Fibroblast of villous mesenchyme (primary cell): ENCODE measurements at places on chromosomes 12 and 14. TPM values are rescaled to one million over a fixed set of nuclear protein-coding genes. Genes with fewer than 3 reads are reported as not detected.

Gene CLEC4A
- total RNA-seq = under 0.01 and 0.32 TPM in 2 replicates

DNA sequence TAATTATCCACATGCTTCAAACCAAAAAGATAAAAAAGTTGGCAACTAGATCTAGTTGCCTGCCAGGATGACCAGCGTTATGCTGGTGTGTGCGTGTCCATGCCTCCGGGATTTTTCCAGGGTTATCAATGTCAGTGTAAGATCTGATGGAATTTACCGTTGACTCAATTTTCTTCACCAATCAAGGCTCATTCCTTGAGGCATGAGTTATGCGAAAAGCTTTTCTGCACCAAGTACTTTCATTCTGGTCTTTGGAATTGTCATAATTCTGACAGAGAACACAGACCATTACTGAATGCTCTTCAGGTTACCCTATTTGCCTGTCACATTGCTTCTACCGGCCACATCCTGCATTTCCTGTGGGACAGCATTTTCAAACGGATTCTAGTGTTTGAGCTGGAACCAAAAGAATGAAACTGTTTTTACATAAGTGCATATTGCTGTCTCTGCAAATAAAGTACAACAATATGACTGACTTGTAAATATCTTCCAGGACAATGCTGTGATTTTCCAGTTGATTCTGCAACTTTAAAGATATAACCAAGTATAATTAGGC, 91.8 kb downstream of the DUSP16 start:
- DNase-seq = no peak

DNA sequence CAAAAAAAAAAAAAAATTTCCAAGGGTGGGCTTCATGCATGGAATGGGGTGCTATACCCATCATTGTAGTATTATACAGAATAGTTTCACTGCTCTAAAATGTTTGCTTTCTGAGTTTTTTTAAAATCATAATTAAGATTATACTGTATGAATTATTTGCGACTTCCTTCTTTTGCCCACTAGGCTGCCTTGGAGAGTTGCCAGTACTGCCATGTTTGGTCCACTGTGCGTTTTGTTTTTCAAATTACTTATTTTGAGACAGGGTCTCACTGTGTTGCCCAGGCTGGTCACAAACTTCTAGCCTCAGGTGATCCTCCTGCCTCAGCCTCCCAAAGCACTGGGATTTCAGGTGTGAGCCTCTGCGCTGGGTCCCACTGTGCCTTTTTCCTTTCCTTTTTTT, 19.9 kb downstream of the PLBD2 start:
- DNase-seq = no peak

Gene ESPL1
- total RNA-seq = 4.8 and 6.5 TPM in 2 replicates

Gene MYBPC1
- not detected in 2 replicates for total RNA-seq

GRCh38 chr14:91315844-91316267, 71.4 kb upstream of the GPR68 start:
- DNase-seq = no peak

DNA sequence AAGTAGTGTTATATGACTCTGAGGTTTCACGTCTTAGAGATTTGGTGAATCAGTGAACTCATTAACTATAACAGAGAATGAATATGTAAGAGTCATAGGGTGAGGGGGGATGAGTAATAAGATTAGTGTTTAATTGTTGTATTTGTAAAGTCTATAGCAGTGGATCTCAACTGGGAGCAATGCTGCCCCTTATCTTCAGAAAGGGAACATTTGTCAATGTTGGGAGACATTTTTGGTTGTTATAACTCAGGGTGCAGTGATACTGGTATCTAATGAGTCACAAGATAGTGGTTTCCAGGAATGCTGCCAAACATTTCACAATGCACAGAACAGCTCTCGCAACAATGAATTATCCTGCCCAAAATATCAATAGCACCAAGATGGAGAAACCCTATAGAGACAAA, 1193.7 kb downstream of the GALC start:
- DNase-seq = peak; percentile 75

GRCh38 chr12:85664429-85664828, 171.8 kb downstream of the RASSF9 start:
- no peak for DNase-seq

DNA sequence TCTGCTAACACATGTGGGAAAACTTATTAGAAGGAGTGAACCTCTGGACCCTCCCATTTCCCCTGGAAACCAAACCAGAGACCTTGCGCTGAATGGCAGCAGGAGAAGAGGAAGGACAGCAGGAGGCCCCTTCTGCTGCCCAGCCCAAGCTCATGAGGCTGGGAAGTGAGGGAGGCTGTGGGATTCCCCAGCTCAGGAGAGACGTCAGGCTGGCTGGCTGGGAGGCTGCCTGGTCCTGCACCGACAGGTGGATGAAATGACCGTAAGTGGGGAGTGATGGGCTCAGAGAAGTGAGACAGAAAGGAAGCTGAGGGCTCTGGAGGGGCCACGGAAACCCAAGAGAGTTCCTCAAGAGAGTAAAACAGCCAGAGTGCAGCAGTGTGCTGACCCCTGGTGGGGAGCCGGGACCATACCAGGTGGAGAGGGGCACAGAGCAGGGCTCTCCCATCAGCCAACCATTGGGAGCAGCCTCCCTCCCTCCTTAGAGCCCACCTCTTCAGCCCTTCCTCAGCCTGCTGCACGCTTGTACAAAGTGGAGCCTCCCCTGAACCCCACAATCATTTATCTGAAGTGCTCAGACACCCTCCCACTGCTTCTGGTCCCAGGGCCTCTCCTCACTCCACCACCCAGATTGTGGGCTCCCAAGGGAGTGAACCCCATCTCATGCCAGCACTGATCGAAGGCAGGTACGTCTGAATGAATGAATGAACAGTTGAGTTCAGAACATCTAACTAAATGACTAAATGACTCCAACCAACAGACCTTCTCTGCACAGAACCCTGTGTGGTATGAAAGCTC, 14.0 kb downstream of the TAMALIN start:
- peak; percentile 58 for DNase-seq

- no peak for DNase-seq
Measured at GRCh38 chr12:727321-727720, 25.1 kb upstream of the WNK1 start.

Gene SLC6A13
- total RNA-seq = not detected in 2 replicates

Gene MYH7
- total RNA-seq = not detected in 2 replicates

Gene KCNA5
- not detected in 2 replicates for total RNA-seq

DNA sequence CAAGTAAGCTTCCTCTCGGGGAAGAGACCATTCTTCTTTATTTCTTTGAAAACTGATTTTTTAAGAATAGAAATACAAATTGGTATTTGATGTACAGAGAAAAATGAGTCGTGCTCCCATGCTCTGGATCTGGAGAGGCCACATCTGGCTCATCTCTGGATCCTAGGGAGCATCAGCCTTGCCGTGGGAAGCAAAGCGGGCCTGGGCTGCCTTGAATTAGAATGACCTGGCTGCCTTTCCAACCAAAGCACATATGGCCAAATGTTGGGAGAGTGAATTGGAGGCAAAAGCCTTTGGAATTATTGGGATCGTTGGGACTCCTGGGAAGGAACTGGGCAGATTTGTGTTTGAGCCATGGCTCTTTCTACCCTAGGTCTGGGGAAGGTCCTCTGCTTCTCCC, 80.0 kb downstream of the SLC25A47 start:
- DNase-seq = no peak

- DNase-seq = peak; percentile 85
Measured at GRCh38 chr14:75222208-75222701, 45.8 kb upstream of the TMED10 start.

DNA sequence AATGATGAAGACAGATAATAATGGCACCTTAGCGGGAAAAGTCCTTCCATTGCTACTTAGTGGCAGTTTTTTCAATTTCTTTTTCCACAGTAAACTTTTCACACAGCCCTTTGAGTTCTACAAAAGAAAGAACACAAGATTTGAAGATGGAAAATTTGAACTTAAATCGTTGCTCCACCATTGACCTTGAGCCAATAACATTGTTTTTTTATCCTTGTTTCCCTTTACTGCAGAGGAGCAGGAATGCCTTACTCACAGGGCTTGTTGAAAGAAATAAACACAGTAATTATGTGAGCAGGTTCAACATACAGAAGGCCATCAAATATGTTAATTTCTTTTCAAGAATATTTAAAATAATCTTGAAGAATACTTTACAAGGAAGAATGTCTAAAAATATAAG, 181.5 kb upstream of the KRR1 start:
- DNase-seq = peak; percentile 68

Gene ERP27
- not detected in 2 replicates for total RNA-seq

- no peak for DNase-seq
Measured at GRCh38 chr14:89270439-89271227, 146.4 kb downstream of the FOXN3 start.

DNA sequence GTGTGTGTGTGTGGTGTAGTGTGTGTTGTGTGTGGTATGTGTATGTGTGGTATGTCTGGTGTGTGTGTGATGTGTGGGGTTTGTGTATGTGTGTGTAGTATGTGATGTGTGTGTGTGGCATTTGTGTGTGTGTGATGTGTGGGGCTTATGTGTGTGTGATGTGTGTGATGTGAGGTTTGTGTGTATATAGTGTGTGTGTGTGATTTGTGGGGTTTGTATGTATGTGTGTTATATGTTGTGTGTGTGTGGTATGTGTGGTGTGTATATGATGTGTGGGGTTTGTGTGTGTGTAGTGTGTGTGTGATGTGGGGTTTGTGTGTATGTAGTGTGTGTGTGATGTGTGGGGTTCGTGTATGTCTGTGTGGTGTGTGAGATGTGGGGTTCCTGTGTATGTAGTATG, 9.4 kb downstream of the GALNT16 start:
- no peak for DNase-seq
